Fibroblast of skin of right biceps (primary cell): ENCODE measurements at places on chromosomes 12 and 14.

DNA sequence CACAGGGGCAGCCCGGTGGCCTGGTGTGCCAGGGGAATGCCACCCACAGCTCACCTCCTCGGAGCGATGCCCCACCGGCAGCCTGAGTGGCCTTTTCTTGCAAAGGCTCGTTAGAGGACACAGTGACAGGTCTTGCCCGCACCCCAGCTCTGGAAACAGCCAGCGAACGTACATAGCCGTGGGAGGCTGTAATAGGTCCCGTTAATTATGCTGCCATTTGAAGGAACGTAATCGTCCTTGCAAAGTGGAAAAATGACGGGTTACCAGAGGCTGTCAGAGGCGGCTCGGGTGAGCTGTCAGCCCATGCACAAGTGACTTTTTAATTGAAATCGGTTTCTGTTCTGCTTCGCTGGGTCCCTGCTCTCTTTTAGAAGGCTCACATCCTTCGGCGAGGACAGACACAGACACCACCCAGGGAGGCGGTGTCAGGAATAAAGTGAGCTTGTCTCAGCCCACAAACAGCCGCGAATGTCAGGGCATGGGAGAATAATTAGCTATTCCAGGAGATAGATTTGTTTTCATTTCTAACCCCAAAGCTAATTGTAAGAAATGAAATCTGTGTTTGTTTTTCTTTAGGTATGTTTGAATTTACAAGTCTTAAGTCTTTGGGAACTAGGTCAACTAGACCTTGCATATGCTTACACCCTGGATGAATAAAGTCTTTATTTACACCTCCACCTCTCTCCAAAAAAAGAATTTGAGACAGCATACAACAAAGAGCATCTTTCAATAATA is 77.2 kb upstream of the RFLNA start:
- DNase-seq, result peak; percentile 25

DNA sequence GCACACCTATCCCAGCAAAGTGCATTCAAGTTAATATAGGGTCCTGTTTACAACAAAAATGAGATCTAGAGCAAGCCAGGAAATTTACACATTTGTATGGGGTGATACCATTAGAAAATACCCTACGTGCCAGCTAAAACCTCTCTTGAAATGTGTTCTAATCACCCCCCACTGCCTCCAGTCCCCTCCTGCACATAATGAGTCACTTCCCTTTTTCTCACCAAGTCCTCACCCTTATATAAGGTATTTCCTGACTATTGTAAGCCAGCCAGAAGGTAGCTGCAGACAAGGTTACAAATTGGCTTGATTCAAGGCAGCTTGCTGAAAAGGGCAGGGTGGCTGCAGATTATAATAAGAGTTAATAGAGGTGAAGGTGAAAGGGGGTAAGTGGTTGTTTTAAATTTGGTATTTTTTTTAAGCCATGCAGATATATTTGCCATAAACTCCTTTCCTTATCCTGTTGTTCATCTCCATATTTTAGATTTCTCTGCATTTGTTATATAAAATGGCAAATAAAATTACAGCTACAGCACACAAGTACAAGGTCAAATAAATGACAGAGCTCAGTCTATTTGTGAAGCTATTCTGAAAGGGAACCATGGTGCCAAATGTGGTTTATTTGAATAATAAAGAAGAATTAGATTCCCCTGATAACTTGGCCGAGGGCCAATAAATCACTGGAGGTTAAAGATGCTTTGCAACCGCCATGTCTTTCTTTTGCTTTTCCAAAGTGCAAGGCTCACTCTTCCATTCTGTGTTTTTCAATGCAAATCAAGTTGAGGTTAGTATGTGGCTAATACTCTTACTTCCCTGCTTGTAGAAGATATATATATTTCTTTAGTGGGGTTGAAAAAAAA is 385.9 kb downstream of the EGLN3 start:
- peak; percentile 72 for DNase-seq

GRCh38 chr14:51473351-51473750 is 178.4 kb upstream of the FRMD6 start:
- no peak for DNase-seq

- DNase-seq, result no peak
Measured at GRCh38 chr12:10400829-10401228, 8.7 kb downstream of the KLRC4 start.

GRCh38 chr14:105077649-105077995 is 12.4 kb upstream of the GPR132 start:
- DNase-seq, result no peak

- no peak for DNase-seq
Measured at GRCh38 chr12:79275631-79276030, 411.1 kb downstream of the SYT1 start.

DNA sequence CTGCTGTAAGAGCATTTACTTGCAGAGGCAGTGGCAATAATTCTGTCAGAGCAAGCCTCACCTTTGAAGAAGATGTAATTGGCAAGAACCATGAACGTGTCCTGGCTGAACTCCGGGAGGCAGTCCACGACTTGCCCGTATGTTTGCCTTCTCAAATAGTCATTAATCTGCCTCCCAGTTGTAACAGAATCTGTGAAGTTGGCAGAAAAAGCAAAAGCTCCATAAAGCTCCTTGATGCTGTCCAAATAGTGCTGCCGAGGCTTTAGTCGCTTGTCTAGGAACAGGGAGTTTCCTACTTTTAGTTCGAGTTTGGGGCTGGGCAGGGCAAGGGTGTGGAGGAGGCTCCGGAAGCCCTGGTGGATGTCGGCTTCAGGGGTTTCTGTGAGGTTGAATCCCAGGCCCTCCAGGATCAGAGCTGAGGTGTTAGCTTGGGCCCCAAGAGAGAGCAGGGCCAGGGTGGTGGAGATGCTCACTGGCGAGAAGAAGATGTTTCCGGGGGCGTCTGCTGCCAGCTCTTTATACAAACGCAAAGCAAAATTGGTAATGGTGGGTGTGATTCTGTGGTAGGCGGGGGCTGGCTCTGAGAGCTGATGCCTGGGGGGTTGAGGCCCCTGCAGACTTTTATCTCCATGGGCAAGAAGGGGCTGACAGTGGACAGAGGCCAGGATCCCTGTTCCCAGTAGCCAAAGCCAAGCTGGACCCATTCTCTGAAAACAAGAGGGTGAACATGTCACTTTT is 4.4 kb downstream of the SERPINA11 start:
- no peak for DNase-seq

DNA sequence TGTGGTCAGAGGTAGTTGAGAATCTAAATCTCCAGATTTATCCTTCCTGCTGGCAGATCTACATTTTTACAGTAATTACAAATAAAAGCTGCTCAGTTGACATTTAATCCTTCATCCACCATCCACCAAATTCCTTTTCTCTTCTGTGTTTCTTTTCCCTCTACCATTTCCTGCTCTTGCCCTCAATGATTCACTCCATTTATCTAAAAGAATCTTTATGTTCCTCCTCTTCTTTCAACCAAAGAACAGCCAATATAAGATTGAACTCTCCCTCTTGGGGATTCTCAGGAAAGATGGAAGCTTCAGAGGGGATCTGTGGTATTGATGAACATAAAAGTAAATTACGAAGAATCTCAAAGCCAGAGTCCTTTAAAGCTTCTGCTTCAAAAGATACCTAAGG is 4.4 kb downstream of the MAP4K5 start:
- DNase-seq, result peak; percentile 80

DNA sequence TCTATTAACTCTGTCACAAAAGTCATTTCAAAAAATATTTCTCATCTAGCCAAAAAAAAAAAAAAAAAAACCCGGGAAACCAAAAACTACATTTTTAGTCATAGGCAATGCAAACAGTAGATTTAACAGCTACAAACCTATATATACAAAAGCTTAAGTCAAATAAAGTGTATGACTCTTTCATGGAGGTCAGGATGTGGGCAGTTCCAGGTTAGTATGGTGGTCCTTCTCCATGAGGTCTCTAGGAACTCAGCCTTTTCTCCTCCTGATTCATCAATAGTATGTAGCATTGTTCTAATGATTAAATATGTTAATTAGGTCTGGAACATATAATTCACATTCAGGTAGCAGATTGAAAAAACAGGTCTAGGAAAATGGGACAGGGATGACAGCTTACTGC is 586.5 kb downstream of the SLC16A7 start:
- no peak for DNase-seq

DNA sequence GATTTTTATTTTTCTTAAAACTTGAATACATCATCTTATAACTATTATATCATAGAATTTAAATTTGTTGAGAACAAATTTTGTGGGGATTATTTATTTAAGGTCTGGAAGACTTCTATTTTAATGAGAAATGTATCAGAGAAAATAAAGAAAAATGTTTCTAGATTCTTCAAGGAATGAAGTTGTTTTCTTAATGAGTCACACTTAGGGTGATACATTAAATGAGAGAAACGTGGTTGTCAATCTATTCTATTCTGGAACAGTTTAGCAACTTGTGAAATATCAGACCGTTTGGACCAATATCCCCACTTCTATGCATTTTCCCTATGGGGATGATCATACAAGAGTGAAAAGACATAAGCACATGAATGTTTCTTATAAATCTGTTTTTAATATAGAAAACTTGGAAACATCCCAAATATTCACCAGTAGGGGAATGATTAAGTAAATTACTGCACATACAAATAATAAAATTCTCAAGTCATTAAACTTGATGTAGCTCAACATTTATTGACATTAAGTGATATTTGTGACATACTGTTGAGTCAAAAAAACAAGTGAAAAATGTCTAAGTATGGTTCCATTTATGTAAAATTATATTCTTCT is 88.5 kb downstream of the E2F7 start:
- peak; percentile 76 for DNase-seq

DNA sequence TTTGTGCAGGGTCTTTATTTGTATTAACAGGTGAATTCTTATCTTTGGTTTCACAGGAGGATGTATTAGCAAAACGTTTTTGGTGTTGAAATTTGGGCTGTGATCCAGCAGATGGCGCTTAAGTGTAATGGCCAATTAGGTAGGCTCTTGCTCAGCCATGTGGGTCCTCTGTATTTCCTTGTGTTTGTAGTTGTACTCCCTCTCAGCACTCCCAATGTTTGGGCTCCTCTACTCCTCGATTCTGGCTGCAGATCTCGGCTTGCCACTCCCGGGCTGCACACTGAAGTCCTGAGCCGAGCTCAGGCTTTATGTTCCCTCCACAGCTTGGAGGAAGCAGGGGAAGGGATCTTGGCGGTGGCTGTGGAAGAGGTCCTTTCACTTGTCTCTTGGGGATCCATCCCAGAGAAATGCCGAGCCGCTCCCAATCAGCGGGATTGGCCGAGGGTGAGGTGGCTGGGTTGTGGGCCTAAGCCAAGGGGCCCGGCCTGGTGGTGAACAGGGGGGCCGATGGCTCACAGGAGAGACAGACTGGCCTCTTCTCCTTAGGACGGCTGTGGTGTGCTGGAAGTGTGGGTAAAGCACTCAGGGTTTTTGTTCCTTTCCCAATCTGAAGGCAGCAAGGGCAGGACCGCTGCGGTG is 133.7 kb downstream of the AEBP2 start:
- peak; percentile 69 for DNase-seq

DNA sequence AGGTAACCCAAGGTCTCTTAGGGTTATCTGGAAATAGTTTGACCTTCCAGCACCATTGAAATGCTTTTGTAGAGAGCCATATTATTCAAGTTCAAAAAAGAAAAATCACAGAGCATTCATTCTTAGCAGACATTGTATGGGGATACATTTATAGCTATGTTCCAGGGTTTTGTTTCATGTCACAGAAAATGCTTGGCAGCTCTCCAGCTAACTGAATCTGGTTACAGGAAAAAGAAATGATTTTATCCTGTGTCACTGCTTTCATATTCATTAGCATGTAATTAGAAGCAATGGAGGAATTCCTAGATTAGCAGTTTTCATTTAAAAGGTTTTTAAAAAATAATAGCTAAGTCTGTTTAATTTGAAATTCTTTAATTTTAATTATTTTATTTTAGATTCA is 78.9 kb downstream of the SNAPC1 start:
- peak; percentile 46 for DNase-seq

DNA sequence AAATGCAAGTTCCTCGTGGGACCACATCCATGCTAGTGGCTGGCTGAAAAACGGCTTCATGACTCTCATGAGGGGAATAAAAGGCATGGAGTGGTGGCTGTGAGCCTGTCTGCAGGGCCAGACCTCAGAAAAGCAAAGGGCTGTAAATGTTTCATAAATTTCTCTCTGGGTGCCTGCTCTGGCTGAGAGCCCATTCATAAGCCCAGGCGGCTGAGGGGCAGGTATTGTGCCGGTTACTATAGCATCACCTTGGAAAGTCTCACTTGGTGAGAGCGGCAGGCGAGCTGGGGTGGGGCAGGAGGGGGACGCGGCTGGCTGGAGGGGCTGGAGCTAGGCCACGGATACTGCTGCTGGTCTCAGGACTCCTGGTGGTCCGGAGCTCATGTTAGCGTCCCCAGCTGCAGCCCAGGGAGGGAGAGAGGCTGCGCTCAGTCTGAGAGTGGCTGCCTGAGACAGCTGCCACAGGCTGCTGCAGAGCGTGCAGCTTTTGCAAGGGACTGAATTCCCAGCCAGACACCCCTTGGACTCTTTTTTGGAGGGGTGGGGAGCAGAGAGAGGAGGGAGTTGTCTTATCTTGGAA is at the start of gene SLC17A8:
Gene SLC17A8, plus strand, starts transcription at position 431 of the 580 bp plus-strand sequence. CDS start 318 bp downstream, outside the sequence.
- DNase-seq, result no peak

- no peak for DNase-seq
Measured at GRCh38 chr12:47698055-47698454, 7.8 kb downstream of the RPAP3 start.

- peak; percentile 18 for DNase-seq
Measured at GRCh38 chr14:63375769-63376168, 57.0 kb upstream of the GPHB5 start.

DNA sequence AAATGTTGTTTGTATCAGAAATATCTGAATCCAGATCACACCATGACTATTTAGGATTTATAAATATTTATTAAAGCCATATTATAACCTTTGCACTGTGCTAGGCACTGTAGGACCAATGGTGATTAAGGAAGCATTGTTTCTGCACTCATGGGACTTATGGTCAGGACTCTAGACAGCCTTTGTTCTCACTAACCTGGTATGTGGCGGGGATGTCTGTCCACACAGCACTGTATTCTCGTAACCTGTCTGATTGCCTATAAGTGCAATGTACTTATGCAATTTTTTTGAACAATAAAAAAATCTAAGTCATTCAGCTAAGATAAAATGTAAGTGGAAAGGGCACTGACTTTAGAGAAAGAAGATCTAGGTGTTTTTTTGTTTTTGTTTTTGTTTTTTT is 6.7 kb upstream of the SSPN start:
- DNase-seq, result peak; percentile 29

DNA sequence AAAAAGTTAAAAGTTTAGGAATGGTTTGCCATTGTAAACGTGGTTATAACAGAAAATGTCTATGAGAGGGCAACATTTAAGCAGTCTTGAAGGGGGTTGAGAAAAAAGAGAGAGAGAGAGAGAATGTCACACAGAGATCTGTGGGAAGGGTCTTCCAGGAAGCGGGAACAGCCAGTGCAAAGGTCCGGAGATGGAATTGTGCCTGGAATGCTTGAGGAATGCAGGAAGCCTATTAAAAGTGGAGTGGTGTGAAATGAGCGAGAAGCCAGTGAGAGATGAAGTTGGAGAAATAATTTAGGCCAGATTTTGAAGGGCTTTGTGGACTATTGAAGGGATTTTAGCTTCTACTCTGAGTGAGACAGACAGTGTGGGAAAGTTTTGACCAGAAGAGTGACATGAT is 406.8 kb upstream of the TBX3 start:
- DNase-seq, result no peak

GRCh38 chr12:49014547-49014946 is 4.0 kb downstream of the PRKAG1 start:
- DNase-seq, result peak; percentile 31

- no peak for DNase-seq
Measured at GRCh38 chr12:94025756-94026155, 122.6 kb upstream of the PLXNC1 start.

GRCh38 chr14:49196327-49196726 is 389.9 kb downstream of the RPS29 start:
- DNase-seq, result no peak

- DNase-seq, result no peak
Measured at GRCh38 chr14:35344107-35344807, 52.1 kb downstream of the PSMA6 start.

GRCh38 chr12:3219233-3219632 is 142.1 kb downstream of the TSPAN9 start:
- DNase-seq, result no peak
